ENCODE measurements at places on chromosomes 5 and 9.
A peak's percentile ranks its signal among the peaks of the same experiment; 100 is the strongest.

- no peak for DNase-seq
Observed at GRCh38 chr5:141504216-141504615, 15.3 kb downstream of the PCDHGC5 start.

DNA sequence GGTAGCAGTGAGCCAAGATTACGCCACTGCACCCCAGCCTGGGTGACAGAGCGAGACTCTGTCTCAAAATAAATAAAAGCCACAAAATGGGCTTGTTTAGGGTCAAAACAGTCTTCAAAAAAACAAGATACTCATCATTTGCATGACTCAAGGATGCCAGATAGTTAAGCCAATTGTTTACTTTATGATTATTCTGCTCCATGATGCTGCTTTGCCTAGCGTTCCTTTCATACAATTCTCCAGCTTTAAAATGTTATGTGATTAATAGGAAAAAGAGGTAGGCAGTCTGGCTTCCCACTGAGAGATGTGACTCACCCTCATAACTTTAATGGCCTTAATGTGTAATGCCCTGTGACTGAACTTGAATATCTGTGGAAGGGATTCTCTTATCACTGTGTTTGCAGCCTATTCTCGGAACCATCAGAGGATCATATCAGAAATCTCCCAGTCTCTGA lies 364.6 kb upstream of the TRPC7 start:
- DNase-seq, result no peak

DNA sequence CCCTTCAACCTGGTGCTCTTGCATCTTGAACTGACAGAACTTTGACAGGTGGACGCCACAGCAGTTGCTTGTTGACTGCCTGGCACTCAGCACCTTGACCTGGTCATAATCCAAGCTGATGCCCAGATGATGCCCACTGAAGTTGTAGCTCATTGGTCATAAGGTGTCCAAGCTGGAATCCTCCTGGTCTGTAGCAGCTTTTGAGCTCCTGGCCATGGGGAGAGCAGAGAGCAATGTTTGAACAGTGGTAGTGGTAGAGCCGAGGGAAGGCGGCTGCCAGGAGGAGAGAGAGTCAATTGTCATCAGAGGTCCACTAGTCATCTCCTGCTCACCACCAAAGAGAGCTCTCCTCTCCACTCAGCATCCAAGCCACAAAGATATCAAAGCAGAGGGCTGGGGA lies 23.3 kb downstream of the CSF2 start:
- DNase-seq, result no peak

DNA sequence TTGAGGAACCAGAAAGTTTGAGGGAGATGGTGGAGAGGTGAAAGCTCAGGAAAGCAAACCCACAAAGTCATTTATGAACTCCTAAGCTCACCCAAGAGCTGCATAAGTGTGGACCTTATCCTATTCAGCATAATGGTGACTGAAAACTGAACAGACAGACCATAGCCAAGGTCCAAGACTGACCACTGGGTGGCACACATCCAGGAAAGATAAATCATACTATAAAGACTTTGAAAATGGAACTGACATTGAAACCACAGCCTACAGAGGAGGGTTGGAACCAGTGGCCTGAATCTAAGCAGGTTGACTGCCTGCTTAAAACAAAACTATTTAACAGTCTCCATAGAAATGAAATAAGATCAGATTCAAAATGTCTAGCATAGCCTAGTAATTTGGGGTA lies 121.0 kb upstream of the RGS7BP start:
- peak; percentile 18 for DNase-seq

DNA sequence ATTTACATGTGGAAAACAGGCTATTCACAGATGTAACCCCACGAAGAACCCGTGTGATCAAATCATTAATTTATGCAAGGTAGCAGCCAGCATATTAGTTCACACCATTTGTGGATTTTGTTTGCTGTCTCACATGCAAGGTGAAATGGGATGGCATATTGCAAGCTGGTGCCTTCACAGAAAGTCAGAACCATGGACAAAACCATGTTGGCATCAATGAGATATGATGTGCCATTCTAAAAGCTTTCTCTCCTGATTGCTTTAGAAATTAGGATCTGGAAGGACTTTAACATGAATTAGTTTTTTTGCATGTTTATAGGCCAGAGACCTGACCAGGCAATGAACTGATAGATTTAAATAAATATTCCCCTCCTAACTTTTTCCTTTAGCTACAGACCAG lies 129.3 kb downstream of the SEMA6A start:
- DNase-seq, result no peak

- no peak for DNase-seq
Observed at GRCh38 chr5:132489051-132489770, 1.4 kb downstream of the IRF1 start.

- peak; percentile 92 for DNase-seq
Observed at GRCh38 chr9:71806901-71807307, 38.6 kb upstream of the CEMIP2 start.

- no peak for DNase-seq
Observed at GRCh38 chr9:71446106-71446472, 322.2 kb downstream of the CEMIP2 start.

GRCh38 chr9:133514460-133515239 lies 10.1 kb downstream of the MYMK start:
- DNase-seq, result no peak

GRCh38 chr5:58133631-58134296 lies 326.1 kb downstream of the PLK2 start:
- no peak for DNase-seq

GRCh38 chr9:80437825-80438224 lies 866.1 kb downstream of the TLE4 start:
- DNase-seq, result peak; percentile 94

Measured in NCI-H82 (cell line).